Kidney tubule cell (primary cell): ENCODE measurements at places on chromosomes 7 and 10.

DNA sequence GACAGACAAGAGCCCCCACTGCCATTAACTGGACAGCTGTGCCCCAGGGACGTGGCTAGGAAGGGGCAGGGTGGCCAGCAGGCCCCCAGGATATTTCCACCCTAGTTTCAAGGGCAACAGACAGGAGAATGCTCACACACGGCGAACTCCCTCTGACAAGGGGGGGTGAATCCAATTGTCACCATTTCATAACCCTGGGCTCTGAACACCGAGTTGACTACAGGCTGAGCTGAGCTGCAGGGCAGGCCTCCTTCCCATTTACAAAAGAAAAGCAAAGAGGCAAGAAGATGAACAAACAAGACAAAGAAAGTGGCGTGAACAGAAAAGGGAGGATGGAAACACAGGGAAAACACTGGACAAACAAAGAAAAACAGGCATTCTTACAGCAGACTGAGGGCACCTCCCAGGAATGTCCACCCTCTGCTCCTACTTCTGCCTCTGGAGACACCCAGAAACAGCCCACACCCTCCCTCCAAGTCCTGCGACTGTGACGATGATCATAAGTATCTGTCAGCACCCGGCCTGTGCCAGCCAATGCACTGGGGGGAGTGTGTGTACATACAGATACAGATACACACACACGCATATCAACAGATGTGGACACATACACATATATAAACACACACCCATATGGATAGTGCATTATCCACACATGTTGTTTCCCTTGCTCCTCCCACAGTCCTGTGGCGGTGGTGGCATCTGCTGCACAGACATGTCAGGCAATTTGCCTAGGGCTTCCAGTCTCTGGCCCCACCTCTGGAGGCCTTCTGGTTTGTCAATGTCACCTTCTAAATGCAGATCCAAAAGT is 66.2 kb downstream of the FAM53B start:
- no peak for DNase-seq

DNA sequence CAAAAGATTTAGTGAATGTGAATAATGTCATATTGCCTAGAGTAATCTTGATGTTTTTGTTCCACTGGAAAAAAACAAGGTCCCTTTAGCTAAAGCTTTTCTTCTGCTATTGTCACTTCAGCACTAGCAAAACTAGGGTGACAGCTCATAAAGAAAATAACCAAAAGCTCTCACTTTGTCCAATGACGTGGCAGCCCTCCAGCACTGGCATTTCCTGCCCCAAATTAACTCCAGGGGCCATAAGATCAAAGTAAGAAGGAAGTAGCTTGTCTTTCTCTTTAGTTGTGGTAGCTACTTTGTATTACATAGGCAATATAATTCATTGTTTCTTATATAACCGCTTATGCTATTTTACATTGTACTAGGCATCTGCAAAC is 47.3 kb downstream of the LRRN3 start:
- DNase-seq, result peak; percentile 77

GRCh38 chr7:114217026-114217806 is 197.4 kb upstream of the FOXP2 start:
- peak; percentile 32 for DNase-seq

- DNase-seq, result no peak
Observed at GRCh38 chr7:18788026-18788425, 292.5 kb downstream of the HDAC9 start.

DNA sequence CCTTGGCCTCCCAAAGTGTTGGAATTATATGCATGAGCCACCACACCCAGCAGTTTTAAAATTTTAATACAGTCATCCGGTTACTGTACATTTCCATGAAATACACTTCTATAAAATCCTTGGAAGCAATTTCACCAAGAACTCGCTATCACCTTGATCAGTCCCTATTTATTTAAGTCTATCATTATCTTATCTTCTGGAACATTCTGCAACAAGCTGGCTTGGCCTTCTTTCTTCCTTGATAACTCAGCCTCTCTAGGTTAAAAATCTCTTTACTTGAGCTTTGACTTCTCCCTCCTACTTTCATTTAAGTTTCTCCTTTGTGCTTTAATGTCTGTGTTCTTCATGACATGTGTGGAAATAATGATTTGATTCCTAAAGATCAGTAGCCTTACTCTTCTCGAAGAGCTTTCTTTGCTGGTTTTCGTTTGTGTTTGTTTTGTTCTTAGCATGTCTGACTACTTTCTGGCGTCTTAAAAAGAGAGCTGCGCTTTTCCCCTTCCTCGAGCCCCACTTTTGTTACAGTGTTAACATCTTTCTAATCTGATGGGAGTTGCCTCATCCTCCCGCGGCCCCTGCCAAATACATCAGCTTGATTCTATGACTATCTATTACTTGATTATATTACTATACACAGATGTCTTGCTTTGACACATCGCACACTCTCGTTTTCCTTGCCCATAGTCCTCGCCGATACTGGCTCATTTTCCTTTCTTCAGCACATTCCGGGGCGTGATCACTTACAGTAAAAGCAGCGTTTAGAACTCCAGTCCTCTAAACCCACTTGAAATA is 11.1 kb upstream of the CALML5 start:
- DNase-seq, result no peak

DNA sequence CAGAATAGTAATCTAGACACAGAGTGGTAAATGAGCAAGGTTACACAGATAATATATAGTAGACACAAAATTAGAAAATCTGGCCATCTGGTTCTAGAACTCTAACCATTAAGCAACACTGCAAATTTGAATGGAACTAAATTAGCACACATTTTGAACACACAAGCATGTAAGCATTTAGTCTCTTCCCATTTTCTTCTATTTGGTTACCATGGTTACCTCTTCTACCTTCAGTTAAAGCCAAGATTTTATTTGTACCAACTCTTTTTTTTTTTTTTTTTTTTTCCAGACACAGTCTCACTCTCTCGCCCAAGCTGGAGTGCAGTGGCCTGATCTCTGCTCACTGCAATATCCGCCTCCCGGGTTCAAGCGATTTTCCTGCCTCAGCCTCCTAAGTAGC is 790.5 kb downstream of the MAGI2 start:
- no peak for DNase-seq

- no peak for DNase-seq
Observed at GRCh38 chr10:11907914-11908313, 84.8 kb downstream of the PROSER2 start.

DNA sequence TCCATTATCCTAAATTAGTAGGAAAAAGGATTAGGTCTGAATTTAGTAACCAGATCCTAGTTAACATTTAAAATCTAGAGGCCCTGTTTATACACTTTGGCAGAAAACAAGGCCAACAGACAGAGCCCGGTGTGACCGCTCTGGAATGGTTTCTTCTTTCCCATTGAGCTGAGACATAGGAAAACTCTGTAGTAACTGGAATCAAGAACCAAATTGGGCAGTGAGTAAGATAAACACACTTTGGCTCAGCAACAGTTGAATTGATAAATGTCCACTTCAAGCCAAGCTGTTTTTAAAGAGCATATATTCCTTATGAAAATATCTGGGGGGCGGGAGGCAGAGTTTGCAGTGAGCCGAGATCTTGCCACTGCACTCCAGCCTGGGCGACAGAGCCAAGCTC is 343.7 kb upstream of the SEMA3A start:
- DNase-seq, result no peak
